ENCODE measurements at places on chromosomes 2 and 18.
A peak's percentile ranks its signal among the peaks of the same experiment; 100 is the strongest.

- DNase-seq = no peak
These were observed 15.0 kb downstream of the CERS6 start for GRCh38 chr2:168471163-168471475.

DNA sequence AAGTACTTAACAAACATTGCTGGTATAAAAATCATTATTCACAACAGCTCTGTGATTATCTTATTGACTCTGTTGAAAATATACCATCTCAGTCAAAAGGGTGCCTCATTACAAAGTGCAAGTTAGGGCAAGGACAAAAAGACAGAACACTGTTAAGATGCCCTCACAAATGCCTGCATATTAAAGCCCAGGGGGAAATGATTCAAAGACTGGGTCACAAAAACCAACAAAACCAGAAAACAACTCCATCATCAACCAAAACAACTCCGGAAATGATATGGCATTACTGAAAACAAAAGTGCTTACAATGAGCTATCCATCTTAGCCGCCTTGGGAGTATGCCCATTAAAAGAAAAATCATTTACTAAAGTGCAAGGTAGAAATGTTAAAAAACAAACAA lies 9.9 kb downstream of the PLA2R1 start:
- no peak for DNase-seq

DNA sequence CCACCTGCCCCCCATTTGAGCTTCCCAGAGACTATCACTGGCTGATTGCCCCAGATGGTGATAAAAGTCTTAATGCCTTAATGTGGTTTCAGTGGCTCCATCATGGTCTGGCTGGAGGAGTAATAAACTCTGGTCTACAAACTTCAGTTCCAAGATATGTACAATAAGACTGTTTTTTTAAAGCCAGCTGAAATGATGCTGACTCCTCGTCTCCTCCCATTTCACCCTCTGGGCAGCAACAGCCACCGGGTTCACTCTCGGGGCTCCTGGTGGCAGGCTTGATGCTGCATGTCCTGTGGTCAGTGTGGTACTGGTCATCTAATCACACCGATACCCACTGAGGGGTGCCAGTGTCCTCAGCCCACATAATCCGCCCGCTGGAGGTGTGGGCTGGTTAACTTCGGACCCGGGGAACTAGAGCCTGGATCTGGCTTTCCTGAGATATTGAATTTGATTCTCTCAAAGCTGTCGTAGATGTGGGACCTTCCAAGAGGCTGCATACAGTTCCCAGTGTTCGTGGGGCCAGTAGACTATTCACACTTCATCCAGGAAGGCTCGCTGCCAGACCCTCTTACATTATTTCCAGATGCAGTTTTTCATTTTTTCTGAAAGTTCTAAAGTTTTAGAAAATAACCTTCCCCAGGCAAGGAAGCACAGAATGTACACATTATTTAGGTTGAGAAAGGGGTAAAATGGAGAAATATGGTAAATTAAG lies 95.3 kb downstream of the GALR1 start:
- no peak for DNase-seq

- no peak for DNase-seq
These were observed 70.1 kb downstream of the QPCT start for GRCh38 chr2:37414470-37414949.

DNA sequence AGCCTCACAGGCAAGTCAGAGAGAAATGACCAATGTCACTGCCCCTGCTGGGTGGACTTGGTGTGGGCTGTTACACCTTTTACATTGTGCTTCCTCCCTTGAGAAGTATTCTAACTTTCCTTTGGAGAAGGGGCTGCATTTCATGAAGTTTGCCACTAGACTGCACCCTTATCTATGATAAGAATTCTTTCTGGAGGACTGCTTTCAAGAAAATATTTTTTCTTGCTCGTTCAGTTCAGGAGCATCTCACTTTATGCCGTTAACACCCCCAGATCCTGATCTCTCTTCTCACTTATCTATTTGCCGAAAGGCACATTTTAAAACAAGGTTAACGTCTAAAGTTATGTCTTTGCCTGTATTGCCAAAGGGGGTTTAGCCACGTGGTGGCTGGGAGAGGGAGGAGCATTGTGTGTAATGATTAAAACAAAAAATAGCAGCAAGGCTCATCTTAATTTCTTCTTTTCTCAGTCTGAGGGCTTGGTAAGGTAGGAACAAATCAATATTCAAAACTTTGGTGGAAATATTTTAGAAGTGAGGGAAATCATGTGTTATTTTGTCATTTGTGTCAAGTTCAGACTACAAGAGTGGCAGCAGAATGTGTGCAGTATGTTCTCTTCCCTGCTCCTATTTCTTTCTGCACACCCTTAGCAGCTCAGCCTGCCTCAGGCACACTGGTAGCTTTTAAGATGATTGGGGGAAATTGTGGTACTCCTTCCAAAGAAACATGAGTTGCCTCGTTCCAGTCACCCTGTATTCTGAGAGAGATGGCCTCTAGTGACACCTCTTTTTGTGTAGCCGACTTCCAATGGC lies 1.6 kb upstream of the IGFBP5 start:
- no peak for DNase-seq

GRCh38 chr2:176873403-176873802 lies 339.2 kb upstream of the HNRNPA3 start:
- DNase-seq = no peak

DNA sequence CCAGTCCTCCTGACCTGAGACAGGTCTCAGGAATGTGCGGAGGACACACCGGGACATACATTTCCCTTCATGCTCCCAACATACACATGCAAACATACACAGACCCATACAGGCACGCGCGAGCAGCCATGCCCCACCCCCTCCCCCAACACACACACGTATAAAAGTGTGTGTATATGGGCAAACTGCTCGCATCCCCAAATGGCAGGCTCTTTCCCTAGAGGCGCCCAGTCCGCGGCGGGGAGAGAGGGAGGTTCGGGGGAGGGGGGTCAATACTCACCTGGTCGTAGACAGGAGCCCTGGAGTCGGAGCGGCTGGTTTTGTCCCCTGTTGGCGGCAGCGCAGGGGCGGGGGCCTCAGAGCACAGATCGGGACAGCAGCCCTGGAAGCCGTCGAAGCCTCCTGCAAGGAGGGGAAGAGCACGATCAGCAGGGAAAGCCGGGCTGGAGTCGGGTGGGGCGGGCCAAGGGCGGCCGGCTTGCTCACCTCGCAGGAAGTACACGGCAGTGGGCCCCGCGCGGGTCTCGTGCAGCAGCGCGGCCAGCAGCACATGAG lies 682 bp downstream of the DUSP2 start:
- DNase-seq = no peak

GRCh38 chr2:135743860-135744259 lies 2.2 kb downstream of the UBXN4 start:
- no peak for DNase-seq

DNA sequence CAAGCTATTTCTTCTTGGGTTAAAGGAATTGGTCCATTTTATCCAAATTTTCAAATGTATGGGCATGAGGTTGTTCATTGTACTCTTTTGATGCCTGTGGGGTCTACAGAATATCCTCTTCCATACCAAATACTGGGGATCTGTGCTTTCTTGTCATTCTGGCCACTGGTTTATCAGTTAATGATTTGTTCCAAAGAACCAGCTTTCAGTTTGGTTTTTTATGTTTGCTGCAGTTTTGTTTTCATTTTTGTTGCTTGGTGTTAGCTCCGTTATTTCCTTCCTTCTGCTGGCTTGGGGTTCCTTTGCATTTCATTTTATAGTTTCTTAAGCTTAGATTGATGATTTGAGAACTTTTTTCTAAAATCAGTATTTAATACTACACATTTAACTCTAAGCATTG lies 45.5 kb downstream of the SLC66A2 start:
- no peak for DNase-seq

DNA sequence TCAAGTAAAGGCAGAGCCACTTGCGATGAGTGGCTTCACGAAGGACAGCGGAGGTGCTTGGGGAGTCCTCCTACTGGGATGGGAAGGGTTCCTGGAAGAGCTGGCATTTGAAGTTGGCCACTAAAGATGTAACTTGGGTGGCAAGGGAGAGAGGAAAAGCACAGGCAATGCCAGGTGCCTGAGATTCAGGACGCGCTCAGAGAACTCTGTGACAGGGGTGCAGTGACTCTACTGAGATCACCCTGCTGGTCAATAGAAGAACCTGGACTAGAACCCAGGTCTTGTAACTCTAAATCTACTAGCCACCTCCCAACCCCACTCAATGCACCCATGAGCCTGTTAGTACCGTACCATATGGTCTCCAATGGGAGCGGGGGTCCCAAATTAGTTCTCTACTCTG lies 5.4 kb upstream of the GRHL1 start:
- no peak for DNase-seq

DNA sequence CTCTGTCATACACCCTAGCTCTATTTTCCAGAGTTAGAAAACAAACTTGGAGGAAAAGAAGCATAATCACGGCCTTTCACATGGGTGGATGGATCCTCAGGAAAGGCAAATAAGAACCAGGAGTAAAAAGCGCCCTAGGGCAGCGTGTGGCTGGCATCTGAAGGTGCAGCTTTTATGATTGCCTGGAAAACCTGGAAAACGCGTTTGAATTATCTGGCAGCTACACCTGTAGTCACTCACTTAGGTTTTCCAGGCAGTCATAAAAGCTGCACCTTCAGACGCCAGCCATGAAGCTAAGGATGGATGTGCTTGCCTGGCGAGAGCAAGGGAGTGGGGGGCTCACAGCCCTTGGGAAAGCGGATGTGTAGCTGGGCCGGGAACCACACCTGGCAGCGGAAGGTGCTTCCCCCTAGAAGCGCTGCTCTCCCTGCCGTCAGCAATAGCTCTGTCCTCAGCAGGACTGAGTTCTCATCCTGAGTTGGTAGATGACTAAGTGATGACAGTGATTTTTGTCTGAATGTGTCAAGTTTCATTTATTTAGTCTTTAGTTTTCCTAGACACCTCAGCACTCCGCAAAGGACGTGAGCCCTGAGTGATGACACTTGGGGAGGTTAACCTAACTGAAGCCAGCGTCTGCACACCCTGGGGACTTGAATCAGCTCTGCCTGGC lies 82.0 kb downstream of the DCDC2C start:
- DNase-seq = peak; percentile 40

GRCh38 chr2:230068651-230069055 lies at the start of gene SLC16A14:
Gene SLC16A14, minus strand, starts transcription at chr2:230068924. Its CDS starts 9,572 bp downstream, at chr2:230059352.
- DNase-seq = no peak

- DNase-seq = no peak
These were observed 46.6 kb downstream of the SCN1A start for GRCh38 chr2:166081131-166081632.

DNA sequence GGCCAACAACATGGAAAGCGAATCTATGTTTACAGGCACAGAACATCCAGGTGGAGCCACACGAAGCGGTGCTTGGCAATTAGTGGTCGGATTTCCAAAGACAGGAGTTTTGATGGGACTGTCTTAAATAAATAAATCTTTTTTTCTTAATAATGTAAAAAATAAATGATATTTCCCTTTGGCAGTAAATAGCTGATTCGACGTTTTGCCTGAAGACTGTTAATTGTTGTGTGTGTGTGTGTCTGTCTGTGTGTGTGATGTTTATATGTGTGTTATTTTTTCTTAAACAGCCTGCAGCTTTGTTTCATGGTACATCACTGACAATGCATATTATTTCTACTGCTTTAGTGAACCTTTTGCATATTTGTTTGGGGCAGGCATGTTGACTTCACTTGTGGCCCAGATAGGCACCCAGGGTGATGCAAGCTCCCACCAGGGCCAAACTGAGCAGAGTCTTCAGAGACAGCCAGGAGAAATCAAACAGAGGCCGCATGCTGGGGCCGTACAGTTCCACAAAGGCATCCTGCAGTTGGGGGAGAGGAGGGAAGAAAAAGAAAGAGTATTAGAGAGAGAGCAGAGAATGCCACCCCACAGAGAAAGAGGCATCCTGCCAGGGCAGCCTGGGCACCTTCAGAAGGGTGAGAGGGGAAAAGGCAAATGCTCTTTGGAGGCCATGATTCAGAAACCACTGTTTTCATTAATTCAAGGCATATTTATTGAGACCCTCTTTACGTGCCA lies 191.2 kb downstream of the BCL2 start:
- no peak for DNase-seq

DNA sequence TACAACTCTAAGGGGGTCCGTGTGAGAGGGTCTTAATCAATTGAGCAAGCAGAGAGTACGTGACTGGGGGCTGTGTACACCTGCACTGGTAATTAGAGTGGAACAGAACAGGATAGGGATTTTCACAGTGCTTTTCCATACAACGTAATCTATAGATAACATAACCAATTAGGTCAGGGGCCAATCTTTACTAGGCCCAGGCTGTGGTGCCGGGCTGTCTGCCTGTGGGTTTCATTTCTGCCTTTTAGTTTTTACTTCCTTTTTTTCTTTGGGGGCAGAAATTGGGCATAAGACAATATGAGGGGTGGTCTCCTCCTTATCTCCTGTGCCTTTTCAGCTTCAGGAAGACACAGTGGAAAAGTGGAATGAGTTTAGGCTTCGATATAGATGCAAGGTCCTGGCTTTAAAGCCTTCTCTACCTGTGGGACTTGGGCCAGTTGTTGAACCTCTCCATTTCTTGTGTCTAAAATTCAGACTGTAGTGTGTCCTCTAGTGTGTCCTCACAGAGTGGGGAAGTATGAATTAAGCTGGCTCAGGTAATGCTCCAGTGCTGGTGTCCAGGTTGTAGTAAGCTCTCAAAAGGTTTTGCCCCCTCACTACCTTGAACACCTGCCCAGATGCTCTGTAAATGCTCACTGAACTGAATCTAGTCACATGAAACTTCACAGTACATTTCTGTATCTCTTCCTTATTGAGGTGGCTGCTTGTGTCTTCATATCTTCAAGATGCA lies 422.8 kb downstream of the SETBP1 start:
- no peak for DNase-seq

DNA sequence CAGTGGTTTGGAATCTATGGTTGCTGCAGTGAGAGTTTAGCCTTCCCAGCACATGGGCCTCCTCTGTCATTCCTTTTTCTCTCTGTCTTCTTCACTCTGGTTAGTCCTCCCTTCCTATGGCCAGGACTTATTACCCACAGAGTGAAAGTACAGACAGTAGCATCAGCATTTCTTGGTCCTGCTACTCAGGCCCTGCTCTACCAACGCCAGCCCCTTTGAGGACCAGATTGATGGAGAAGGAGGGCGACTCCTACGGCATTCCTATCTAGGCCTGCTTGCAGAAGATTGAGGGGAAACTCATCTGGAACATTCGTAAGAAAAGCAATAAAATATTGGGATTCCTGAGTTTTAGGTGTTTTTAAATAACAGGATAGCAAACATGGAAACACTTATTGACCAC lies 43.5 kb downstream of the BMP10 start:
- DNase-seq = no peak

GRCh38 chr2:75045526-75046050 lies 87.1 kb downstream of the POLE4 start:
- DNase-seq = no peak

DNA sequence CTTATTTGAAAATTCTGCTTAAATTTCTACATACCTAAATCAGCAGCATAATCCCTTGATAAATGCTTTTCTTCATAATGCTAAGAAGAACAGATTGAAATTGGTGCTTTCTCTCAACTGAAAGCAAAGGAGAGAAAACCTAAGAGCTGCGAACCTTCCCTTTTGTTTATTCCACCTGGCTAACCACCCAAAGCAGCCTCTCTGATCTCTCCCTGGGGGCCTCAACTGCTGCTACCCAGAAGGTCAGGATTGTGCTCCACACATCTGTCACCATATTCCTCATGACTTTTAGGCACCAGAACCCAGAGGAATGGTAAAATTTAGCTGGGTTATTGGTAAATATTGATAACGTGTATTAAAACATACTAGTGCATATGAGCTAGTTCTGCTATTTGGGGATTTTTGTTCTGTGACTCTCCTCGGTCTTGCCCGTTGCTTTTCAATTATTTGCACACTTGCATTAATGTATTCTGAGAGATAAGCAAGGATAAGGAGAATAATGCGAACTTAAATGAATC lies 334.1 kb downstream of the RIT2 start:
- no peak for DNase-seq
